Stomach (tissue), 19 donors: ENCODE measurements at places on chromosomes 5 and 9.
A peak's percentile ranks its signal among the peaks of the same experiment; 100 is the strongest.

DNA sequence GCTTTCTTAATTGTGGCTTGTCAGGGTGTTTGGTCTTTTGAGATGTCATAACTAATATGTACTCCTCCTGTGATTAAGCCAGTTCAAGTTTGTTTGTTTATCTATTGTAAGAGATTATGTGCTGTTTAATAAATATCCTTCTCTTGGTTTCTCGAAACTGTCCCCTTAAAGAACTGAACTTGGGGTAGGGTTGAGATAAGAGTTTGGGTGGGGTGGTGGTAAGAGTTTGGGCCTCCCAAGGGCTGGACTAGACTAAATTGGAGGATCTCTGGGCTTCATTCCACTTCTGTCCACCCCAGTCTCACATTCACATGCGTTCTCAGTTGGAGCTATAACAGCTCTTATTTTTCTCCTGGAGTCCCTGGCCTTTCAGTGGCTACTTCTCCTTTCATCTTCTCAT is 38.2 kb downstream of the AQP7 start:
- no peak for DNase-seq

GRCh38 chr9:76573905-76574760 is 115.2 kb downstream of the GCNT1 start:
- DNase-seq: no peak

- peak; percentile 34 for DNase-seq
Measured at GRCh38 chr5:142015781-142016533, 3.1 kb upstream of the GNPDA1 start.

GRCh38 chr5:147479444-147479843 is 30.4 kb downstream of the DPYSL3 start:
- DNase-seq: no peak

GRCh38 chr5:180844432-180844831 is 16.6 kb downstream of the ZFP62 start:
- DNase-seq: no peak

DNA sequence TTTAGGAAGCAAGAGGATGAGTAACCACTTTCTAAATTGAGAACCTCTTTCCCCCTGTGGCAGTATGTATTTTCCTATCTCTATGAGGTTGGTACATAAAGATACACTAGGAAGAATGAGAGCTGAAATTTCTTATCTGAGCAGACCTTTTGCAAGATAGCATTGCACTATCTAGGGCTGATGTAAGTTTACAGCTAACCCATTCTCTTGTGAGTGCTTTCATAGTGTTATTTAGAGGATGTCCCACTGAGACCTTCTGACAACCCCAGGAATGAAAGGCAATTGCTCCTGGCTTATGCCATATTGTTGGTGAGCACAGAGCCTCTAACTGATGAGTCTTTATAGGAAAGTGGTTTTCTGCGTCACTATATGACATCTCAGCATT is 1209.3 kb upstream of the CDH6 start:
- no peak for DNase-seq

DNA sequence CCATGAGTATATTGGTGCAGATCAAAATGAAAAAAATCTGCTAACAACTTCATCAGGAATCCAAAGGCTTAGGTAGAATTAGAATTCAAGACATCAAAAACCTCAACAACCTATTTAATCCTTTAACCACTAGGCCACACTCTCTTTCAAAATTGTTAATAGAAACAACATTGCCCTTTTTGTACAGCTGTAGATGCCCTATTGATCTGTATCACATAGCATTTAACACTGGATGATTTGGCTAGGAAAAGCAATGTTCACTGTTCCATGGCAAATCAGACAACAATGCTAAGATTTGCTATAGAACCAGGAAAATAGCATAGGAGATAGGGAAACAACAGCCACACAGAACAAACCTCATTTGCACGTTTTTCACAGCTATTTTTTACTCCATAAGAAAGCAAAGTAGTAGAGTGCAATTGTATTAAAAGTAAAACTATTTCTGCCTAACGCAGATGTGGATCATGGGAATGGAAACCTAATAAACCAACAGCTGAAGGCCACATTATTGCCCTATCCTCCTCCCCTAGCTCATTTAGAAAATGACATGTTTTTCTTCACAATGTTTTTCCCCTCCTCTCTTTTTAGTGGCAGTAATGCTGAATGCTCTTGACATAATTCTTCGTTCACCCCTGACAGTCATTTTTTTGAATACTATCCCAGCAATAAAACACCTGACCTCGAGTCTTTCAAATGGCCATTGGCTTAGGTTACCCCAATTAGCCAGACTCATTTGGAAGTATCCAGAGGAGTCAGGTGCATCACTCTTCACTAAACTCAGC is 373.0 kb upstream of the CCNH start:
- no peak for DNase-seq

DNA sequence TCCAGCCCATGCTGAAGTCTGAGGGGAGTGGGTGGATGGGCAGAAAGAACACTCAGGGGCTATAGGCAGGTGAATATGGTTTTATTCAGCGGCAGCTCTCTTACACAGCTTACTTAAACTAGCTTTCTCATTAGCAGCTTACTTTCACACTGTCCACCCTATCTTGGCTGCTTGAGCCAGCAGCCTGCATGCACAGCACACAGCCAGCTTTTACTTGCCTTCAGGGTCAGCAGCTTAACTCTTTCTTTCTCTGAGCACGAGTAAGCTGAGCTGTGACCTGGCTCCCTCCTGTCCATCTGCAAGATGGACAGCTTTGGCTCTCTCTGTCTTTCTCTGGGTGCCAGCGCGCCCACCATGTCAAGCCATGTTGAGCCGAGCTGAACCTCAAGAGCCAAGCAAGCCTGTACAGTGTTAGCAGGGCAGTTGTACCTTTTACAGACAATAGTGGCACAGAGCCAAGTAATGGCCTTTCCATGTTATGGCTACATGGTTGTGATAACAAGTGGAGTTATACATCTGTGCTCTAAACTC is 1054.9 kb downstream of the PTPRD start:
- peak; percentile 15 for DNase-seq

DNA sequence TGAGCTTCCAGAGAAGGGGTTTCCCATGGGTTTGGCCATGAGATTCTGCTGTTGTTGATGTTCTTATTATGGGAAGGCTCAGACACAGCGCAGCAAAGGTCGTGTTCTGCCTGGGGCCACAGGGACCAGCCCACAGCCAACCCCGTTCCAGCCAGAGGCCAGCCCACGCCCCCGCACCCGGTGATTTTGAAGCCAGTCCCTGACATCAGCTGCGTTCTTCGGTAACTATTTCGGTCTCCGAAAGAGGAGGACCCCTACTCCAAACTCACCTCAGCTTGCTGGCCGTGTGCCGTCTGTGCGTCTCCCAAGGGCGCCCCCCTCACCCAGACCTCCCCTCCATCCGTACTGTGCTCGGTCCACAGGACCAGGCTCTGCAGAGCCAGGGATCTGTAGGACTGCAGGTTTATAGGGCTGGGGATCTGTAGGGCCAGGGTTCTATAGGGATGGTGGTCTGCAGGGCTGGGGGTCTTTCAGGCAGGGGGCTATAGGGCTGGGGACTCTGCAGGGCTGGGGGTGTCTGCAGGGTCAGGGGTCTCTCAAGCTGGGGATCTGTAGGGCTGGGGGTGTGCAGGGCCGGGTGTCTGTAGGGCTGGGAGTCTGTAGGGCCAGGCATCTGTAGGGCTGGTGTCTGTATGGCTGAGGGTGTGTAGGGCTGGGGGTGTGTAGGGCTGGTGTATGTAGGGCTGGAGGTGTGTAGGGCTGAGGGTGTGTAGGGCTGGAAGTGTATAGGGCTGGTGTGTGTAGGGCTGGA is 11.8 kb downstream of the COL5A1 start:
- DNase-seq: no peak

GRCh38 chr5:136004436-136004835 is 24.4 kb upstream of the TGFBI start:
- DNase-seq: no peak

GRCh38 chr9:123716339-123716945 is 213.5 kb downstream of the DENND1A start:
- DNase-seq: no peak

- peak; percentile 73 for DNase-seq
Measured at GRCh38 chr5:56638061-56638621, 177.2 kb upstream of the MAP3K1 start.

- DNase-seq: no peak
Measured at GRCh38 chr5:2370626-2371418, 380.7 kb downstream of the IRX2 start.

DNA sequence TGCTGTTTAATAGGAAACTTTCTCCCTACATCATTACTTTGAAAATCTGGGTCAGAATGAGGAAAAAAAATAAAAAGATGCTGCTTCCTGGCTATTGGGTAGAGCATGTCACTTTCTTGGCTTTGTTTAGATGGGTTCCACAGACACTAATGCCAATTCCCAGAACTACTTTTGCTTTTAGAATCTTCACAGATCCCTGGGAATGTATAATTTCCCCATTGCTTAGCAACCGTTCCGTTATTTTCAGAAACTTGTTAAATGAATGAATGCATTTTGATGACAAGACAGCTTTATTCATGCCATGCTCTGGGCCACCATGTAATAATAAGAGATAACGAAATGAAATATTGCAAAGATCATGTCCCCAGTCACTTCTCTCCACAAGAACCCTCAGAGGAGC is 126.5 kb upstream of the TRPC7 start:
- no peak for DNase-seq

DNA sequence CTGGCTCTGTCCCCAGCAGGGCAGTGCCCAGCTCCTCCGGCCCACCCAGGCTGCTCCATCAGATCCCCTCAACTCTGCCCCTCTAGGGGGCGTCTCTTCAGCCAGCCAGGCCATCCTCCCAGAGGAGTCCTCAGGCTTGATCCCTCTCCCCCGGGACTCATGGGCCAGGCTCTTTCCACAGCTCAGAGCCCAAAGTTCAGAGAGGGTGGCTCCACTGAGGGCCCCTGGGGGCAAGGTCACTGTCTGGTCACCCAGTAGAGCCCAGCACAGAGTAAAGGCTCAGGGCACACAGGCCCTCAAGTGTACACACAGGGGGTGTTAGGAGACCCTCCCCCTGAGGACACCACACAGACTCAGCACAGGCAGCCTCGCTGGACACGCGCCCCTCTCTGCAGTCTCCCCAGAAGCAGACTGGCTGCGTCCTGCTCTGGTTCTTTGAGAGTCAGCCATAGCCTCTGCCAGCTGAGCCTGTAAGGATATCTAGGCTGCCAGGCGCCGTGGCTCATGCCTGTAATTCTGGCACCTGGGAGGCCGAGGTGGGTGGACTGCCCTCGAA is 64.8 kb downstream of the PAX5 start:
- DNase-seq: no peak

DNA sequence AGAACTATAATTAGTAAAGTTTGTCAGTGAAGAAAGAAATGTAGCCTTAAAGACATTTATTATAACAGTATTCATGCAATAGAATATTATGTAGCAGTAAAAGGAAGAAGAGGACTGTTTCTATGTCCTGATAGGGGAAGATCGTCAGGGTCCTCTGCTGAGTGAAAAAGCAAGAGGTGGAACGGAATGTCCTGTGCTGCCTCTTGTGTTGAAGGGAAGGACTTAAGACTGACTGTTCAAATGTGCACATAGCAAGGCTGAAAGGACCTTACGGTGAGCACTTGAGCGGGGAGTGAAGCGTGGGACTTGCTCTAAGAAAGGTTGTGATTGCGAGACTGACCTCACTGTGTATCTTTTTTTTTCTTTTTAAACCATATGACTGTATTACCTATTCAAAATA is 63.2 kb downstream of the SNX24 start:
- DNase-seq: no peak

- no peak for DNase-seq
Measured at GRCh38 chr9:87556039-87556438, 58.4 kb downstream of the DAPK1 start.

- no peak for DNase-seq
Measured at GRCh38 chr9:26983340-26983739, 22.1 kb downstream of the LRRC19 start.

- DNase-seq: no peak
Measured at GRCh38 chr5:136166909-136167308, 26.1 kb downstream of the SMIM32 start.

DNA sequence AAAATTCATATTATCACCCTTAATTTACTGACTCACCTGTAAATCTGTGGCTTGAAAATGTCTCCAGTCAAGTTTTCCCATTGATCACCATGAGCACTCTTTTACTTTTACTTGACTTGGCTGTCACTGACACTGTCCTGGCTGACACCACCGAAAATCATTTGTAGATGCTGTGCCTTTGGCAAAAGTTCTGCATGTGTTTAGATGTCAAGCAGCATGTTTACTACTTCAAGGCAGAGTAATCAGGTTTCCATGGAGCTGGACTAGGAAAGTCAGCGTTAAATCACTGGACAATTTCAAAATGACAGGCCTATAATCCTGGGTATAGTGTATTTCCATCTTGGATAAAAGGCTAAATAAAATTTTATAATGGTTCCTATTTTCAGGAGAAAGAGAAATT is 1530.6 kb upstream of the CDH6 start:
- no peak for DNase-seq

DNA sequence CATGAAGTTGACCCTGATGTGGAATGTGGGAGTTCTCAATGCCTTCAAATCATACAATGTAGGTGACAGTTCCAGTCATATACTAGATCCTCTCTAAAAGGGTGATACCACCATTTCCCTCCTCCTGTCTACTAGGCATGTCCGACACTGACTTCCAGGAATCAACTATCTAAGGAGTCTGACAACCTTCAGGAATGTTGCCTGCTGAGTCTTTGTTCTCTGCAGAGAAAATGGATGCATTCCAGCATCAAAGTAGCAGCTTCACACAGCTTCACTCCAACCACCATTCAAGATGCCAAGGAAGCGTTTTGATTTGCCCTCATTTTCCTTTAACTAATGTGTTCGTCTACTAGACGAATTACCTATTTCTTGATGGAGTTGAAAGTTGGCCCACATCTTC is 530.2 kb downstream of the EBF1 start:
- no peak for DNase-seq

GRCh38 chr5:174688441-174689354 is 35.7 kb upstream of the MSX2 start:
- DNase-seq: no peak

DNA sequence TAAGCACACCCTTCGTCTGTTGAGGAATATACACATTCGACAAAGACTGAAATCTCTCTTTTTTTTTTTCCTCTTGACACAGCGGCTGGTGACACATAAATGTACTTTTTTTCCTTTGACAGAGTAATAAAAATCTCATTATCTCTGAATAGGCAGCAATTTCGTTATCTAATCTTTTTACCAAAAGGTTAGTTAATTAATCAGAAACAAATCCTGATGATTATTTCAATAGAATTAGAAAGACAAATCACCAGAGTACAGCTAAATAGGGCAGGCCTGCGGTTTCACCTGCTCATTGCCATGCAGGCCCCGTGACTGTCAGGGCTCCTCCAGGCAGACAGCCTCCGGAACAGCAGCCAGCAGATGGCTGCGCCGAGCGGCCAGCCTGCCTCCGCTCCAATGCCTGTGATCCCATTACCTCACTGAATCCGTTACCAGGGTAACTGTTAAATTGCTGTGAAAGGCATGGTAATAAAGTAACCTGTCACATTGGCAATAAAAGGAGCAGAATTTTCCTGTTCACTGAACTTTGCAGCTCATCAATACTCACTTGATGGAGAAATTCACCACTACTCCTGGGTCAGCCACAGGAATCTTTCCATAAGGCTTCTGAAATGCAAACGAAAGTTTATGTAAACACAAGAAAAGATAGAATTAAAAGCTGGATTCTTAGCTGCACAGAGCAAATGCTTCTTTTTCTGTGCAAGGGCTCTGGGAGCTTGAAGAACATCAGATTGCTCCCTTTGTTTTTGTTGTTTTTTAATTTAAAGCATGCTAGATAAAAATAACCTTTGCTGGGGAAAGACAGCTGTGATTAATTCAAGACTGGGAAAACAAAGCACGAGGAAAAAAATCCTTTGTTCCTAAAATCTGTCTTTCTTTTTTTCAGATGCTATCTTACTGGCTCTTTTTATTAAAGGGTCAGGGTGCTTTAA is 666.4 kb upstream of the ZNF608 start:
- DNase-seq: peak; percentile 81

- DNase-seq: no peak
Measured at GRCh38 chr5:103645816-103646215, 83.2 kb upstream of the NUDT12 start.
